G401 (cell line): ENCODE measurements at places on chromosomes 2 and 18. TPM values are rescaled to one million over a fixed set of nuclear protein-coding genes. Genes with fewer than 3 reads are reported as not detected.

C2orf66 gene
- not detected in 2 replicates for total RNA-seq

ZSWIM2 gene
- total RNA-seq = not detected in 2 replicates

KIF3C gene
- total RNA-seq = 17.6 and 20.6 TPM in 2 replicates

TRIM43 gene
- total RNA-seq = 0.12 and 6.3 TPM in 2 replicates

TLX2 gene
- not detected in 2 replicates for total RNA-seq

KIF5C gene
- total RNA-seq = 9.3 and 10.7 TPM in 2 replicates

SH3YL1 gene
- 6.1 and 20.4 TPM in 2 replicates for total RNA-seq

SCN2A gene
- total RNA-seq = not detected in 2 replicates

GAD1 gene
- 52.5 and 58.6 TPM in 2 replicates for total RNA-seq

GALNT5 gene
- total RNA-seq = not detected in 2 replicates

ABI2 gene
- total RNA-seq = 44.4 and 54.2 TPM in 2 replicates

HOXD13 gene
- total RNA-seq = 0.43 TPM in 1 of 2 replicates, not detected in the other

UCN gene
- total RNA-seq = not detected in 2 replicates

TXNDC2 gene
- 0.06 TPM in 1 of 2 replicates, not detected in the other for total RNA-seq

MC5R gene
- not detected in 2 replicates for total RNA-seq

ST6GAL2 gene
- not detected in 2 replicates for total RNA-seq

CSRNP3 gene
- total RNA-seq = not detected in 2 replicates

MPPE1 gene
- 13.5 and 21.3 TPM in 2 replicates for total RNA-seq

CDH19 gene
- not detected in 2 replicates for total RNA-seq

CYS1 gene
- 11.2 and 14.1 TPM in 2 replicates for total RNA-seq

SP9 gene
- total RNA-seq = not detected in 2 replicates

TYW5 gene
- 3.7 and 7.4 TPM in 2 replicates for total RNA-seq

SAG gene
- 0.80 TPM in 1 of 2 replicates, not detected in the other for total RNA-seq

STAM2 gene
- 12.6 and 17.1 TPM in 2 replicates for total RNA-seq
